ENCODE measurements at places on chromosomes 2 and 18.

- no peak overlapping the region for H3K27ac ChIP-seq
- no peaks in the 10 kb centered on the region for H3K4me1 ChIP-seq
- H3K27me3 ChIP-seq: no peaks in the 10 kb centered on the region
- no peaks in the 10 kb centered on the region for H3K36me3 ChIP-seq
These were observed 125.6 kb downstream of the NCOA1 start for GRCh38 chr2:24616616-24617015.

DNA sequence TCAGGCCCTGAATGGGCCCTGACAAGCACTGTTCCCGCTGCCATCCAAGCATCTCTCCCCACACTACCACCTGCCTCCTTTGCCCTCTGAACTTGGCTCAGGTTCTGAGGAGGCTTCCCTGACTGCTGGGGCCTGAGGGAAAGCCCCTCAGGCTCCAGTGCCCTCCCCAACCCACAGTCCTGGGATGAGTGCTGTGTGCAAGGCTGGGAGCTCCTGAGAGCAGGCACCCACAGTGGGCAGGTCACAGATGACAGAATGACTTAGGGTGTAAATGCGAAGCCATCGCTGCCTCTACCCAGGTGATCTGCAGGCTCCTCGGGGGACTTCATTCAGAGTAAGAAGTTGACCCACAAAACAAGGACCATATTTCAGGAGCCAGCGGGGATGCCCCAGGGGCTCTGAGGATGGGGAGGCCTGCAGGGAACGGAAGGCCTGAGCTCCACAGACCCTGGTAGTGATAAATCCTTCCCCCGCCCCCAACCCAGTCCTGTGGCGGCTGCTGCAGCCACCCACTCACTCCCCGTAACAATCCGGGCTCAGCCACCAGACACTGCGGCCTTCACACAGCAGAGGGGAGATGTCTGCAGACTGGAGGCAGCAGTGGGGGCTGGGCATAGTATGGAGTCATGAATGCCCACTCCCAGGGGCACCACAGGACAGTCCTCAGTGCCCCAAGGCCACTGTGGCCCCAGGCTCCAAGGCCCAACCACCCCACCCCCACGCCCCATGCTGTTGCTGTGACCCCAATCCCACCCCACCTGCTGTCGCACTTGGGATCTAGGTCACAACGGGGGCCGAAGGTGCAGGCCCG is 8.9 kb downstream of the BIN1 start:
- H3K27me3 ChIP-seq: no peaks in the 10 kb centered on the region
- no peaks in the 10 kb centered on the region for H3K36me3 ChIP-seq

- no peak overlapping the region for H3K4me3 ChIP-seq
- H3K27me3 ChIP-seq: no peaks in the 10 kb centered on the region
- no peaks in the 10 kb centered on the region for H3K4me1 ChIP-seq
- no peak for DNase-seq
- H3K27ac ChIP-seq: no peak overlapping the region
- H3K36me3 ChIP-seq: no peaks in the 10 kb centered on the region
These were observed 89.1 kb downstream of the HS1BP3 start for GRCh38 chr2:20561637-20562454.

DNA sequence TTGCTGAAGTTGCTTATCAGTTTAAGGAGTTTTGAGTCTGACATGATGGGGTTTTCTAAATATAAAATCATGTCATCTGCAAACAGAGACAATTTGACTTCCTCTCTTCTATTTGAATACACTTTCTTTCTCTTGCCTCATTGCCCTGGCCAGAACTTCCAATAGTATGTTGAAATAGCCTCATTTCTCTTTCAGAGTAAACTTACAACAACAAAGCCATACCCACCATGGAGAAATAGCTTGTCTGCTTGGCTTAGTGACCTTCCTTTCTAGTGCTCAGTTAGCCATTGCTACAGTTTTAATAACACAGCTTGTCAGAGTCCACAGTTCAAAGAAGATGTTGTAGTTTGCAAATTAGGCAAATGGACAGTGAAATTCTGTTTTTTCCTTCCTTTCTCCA is 228.0 kb downstream of the ETAA1 start:
- H3K36me3 ChIP-seq: no peaks in the 10 kb centered on the region
- H3K27ac ChIP-seq: no peak overlapping the region
- no peak for DNase-seq
- no peak overlapping the region for H3K4me3 ChIP-seq
- no peaks in the 10 kb centered on the region for H3K27me3 ChIP-seq

DNA sequence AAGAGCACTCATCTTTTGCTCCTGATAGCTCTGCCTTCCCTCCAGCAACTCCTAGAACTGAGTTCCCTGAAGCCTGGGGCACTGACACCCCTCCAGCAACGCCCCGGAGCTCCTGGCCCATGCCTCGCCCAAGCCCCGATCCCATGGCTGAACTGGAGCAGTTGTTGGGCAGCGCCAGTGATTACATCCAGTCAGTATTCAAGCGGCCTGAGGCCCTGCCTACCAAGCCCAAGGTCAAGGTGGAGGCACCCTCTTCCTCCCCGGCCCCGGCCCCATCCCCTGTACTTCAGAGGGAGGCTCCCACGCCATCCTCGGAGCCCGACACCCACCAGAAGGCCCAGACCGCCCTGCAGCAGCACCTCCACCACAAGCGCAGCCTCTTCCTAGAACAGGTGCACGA is 62.4 kb downstream of the TET3 start:
- H3K4me3 ChIP-seq: no peak overlapping the region
- DNase-seq: no peak
- no peaks in the 10 kb centered on the region for H3K27me3 ChIP-seq
- H3K27ac ChIP-seq: no peak overlapping the region
- peaks cover 2% of the 10 kb centered on the region for H3K36me3 ChIP-seq

DNA sequence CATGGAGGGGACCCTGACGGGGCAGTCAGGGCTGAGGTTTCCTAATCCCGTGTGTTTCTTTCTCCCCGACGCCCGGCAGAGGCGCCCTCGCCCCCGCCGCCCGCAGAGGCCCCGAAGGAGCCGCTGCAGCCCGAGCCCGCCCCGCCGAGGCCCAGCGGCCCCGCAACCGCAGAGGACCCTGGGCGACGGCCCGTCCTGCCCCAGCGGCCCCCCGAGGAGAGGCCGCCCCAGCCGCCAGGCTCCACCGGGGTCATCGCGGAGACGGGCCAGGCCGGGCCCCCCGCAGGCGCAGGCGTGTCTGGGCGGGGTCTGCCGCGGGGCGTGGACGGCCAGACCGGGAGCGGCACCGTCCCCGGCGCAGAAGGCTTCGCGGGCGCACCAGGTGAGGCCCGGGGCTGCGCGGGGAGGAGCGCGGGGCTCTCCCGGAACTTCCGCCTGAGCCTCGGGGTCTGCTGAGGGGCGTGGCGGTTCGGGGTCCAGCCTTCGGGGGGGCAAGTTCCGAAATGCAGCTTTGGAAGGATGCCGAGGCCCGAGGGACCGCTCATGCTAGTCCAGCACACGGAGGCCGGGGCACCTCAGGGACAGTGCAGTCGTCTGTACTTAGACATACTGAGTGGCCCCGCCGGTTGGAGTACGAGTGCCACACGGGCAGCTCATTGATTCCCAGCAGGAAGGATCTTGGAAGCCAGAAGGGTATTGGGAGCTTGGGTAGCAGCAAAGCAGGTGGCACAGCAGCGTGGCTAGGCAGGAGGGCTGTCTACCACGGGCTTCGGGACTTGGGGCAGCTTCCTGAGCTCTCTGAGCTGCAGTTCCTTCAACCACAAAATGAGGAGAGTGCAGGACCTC is 60.1 kb downstream of the EMILIN2 start:
- peak overlapping the region; percentile 59 for H3K4me3 ChIP-seq
- no peaks in the 10 kb centered on the region for H3K36me3 ChIP-seq
- no peaks in the 10 kb centered on the region for H3K4me1 ChIP-seq
- no peaks in the 10 kb centered on the region for H3K27me3 ChIP-seq
- H3K27ac ChIP-seq: no peak overlapping the region
- DNase-seq: peak; percentile 48

- H3K4me1 ChIP-seq: peaks cover 5% of the 10 kb centered on the region
- H3K27me3 ChIP-seq: no peaks in the 10 kb centered on the region
- no peak overlapping the region for H3K4me3 ChIP-seq
These were observed 151.2 kb downstream of the FMNL2 start for GRCh38 chr2:152485954-152486736.

GRCh38 chr2:149129433-149129832 is 90.9 kb downstream of the LYPD6B start:
- no peak for DNase-seq
- no peak overlapping the region for H3K27ac ChIP-seq
- H3K4me3 ChIP-seq: no peak overlapping the region
- no peaks in the 10 kb centered on the region for H3K4me1 ChIP-seq
- H3K36me3 ChIP-seq: no peaks in the 10 kb centered on the region

DNA sequence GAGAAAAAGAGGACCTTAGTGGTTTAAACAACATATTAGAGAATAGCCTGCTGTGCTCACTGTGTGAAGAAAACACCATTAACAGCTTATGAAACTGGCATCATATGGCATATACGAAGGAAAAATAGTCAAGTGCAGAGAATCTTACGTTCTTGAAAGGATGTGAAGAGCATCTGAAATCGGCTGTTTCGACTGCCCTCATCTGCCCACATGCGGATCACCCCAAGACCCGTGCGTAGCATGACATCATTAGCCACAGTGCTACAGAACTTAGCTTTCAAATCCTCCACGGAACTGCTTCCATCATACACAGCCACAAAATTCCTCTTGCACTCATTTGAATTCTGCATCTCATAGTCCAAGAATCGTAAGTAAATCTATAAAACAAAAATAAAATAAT is 84.3 kb downstream of the NETO1 start:
- H3K4me1 ChIP-seq: no peaks in the 10 kb centered on the region
- no peaks in the 10 kb centered on the region for H3K36me3 ChIP-seq
- H3K4me3 ChIP-seq: no peak overlapping the region
- no peak for DNase-seq
- H3K27ac ChIP-seq: no peak overlapping the region

DNA sequence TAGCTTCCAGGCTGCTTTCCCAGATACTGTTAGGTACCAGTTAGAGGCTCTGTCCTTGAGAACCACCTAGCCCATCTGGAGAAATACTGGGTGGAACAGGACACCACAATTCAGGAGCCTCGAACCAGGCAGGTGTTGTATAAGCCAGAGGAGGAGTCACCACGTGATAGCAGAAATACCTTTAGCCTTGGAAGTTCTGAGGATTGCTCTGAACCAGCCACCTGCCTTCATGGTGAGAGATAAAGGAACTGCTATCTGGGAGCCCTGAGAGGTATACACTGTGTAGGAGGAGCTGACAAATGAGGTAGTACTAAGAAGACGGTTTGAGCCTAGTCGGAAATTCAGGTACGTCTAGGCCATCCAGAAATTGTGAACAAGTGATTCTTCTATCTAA is 7.6 kb upstream of the GPBAR1 start:
- no peak overlapping the region for H3K27ac ChIP-seq
- no peak for DNase-seq
- peaks cover 71% of the 10 kb centered on the region for H3K36me3 ChIP-seq
- no peaks in the 10 kb centered on the region for H3K27me3 ChIP-seq

DNA sequence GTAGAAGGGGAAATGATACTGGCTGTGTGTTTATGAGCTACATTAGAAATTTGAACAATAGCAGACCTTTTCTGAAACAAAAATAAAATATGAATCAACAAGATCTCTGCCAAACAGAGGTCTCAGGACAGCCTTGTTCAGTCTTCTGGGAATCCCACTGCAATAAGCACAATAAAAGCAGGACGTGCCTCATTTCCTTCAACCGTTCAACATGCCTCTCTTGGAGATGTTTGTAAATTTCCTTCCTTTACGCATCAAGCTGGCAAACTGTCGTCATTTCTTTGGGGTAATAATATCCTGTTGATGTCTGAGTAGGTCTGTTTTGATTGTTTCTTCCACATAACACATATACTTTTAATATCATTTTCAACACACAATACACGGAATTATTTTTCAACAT is 77.2 kb downstream of the TCF4 start:
- H3K27me3 ChIP-seq: no peaks in the 10 kb centered on the region
- peak overlapping the region; percentile 73 for H3K27ac ChIP-seq
- no peak for DNase-seq
- no peaks in the 10 kb centered on the region for H3K4me1 ChIP-seq
- H3K36me3 ChIP-seq: no peaks in the 10 kb centered on the region

- no peak overlapping the region for H3K4me3 ChIP-seq
- H3K36me3 ChIP-seq: peaks cover 24% of the 10 kb centered on the region
- DNase-seq: no peak
- H3K4me1 ChIP-seq: no peaks in the 10 kb centered on the region
- no peak overlapping the region for H3K27ac ChIP-seq
These were observed 137.5 kb downstream of the UBR3 start for GRCh38 chr2:169964740-169965139.

DNA sequence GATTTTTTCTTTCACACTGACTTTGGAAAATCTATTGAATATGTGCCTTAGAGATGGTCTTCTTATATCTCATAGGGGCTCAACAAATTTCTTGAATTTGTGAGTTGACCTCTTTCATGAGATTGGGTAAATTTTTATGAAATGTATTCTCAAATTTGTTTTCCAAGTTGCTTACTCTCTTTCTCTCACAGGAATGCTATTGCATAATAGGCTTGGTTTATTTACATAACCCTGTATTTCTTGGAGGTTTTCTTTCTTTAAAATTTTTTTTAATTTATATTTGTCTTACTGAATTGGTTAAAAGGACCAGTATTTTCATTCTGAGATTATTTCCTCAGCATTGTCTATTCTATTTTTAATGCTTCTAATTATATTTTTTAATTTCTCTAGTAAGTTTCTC is 917.1 kb downstream of the DPP10 start:
- H3K36me3 ChIP-seq: no peaks in the 10 kb centered on the region
- no peaks in the 10 kb centered on the region for H3K4me1 ChIP-seq

DNA sequence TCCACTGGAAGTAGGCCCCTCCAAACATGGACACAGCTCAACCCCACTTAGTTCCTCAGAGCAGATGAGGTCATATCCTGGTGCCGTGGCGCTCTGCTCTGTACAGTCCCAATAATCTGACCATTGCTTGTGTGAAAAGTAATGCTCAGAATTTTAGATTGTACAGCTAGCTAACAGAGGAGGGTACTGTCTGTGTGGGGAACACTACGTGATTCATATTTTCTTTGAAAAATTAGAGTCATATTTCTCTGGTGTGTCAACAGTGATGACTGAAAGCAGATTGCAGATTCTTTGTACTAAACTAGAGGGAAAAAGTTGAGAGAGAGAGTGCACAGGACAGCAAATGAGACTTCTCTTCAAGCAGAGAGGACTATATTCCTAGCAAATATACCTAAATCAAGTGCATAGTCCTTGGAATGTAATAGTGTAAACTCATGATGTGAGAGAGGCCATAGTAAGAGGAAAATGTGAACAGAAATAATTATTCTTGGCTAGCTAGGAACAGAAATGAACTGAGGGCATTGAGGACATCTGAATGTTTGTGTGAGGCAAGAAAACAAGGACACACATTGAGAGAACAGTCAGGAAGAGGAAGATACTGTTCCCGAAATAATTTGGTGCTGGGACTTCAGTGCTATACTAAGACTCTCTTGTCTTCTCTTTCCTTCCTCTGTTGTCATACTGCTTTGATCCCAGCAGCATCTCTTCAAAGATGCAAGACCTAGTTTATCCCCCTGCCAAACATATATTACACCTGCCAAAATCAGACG is 157.0 kb upstream of the RND3 start:
- no peaks in the 10 kb centered on the region for H3K36me3 ChIP-seq
- H3K4me1 ChIP-seq: no peaks in the 10 kb centered on the region
- H3K27me3 ChIP-seq: no peaks in the 10 kb centered on the region

- H3K4me1 ChIP-seq: no peaks in the 10 kb centered on the region
- no peaks in the 10 kb centered on the region for H3K27me3 ChIP-seq
- DNase-seq: no peak
- no peak overlapping the region for H3K27ac ChIP-seq
- H3K36me3 ChIP-seq: no peaks in the 10 kb centered on the region
These were observed 352.2 kb downstream of the EN1 start for GRCh38 chr2:118495290-118495689.
